ENCODE measurements at places on chromosomes 5 and 9.

- DNase-seq = peak; percentile 2
These were observed 545.2 kb downstream of the CSNK1G3 start for GRCh38 chr5:124056991-124057723.

DNA sequence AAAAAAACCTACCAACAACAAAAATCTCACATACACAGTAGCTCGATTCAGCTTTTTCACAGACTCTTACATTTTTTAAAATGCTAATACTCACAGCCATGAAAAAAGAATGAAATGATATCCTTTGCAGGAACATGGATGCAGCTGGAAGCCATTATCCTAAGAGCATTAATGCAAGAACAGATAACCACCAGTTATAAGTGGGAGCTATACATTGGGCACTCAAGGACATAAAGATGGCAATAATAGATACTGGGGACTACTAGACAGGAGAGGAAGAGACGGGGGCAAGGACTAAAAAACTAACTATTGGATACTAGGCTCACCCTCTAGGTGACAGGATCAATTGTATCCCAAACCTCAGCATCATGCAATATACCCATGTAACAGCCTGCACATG lies 90.3 kb upstream of the CCNH start:
- no peak for DNase-seq

GRCh38 chr5:169423580-169424278 lies 122.8 kb upstream of the SLIT3 start:
- no peak for DNase-seq

DNA sequence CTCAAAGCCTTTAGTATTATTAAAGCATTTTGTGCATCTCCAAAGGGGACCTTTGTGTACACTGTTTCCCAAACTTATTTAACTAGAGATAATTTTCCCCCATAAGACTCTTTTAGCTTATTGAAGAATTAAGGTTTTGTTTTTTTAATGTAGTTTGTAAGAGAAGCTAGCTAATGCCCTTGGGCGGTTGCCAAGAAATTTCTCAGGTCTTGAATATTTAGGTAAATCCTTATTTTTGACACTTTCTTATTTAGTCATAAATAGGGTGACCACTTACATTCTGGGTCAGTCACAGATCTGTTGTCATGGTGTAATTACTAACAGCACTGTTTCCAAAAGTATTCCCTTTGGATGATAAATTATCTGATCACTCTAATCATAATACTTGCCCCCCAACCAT lies 27.2 kb downstream of the TNFAIP8 start:
- no peak for DNase-seq

GRCh38 chr9:127968042-127968441 lies 12.7 kb downstream of the EEIG1 start:
- DNase-seq = no peak

DNA sequence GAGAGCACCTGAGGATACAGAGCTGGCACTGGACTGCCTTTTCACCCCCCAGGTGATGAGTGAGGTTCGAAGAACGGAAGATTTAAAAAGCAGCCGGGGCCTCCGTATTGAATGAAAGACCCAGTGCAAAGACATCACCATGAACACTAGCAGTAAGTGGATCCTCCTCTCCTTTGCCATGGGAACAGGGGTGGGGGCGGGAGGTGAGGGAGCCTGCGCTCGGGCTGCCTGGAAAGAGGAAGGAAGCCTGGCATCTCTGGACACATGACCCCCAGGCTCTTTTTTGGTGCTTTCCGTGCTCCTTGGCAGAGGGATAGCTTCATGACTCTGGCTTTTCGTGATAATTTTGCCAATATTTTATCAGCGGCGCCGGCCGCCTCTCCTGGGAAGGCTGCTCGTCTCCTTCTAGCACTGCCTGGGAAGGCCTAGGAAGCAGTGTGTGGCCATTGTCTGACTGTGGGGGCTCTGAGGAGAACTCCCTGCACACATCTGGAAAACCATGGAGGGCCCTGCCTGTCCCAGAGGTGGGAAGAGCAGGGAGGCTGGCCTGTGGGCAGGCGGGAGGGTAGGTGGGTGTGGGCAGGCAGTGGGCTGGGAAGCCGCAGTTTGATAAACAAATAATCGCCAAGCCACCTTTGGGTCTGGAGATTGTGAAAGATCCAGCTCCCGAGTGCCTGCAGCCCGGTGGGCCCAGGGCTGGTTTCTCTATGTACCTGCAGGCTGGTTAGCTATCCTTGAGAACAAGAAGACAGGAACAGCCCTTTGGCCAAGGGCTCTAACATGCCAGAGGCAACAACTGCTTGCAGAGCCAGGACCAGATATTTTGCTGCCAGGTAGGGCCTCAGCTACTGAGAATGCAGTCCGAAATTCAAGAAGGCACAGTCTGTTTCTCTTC lies 911 bp downstream of the ABLIM3 start:
- DNase-seq = no peak

GRCh38 chr9:117733465-117733864 lies 29.3 kb downstream of the TLR4 start:
- no peak for DNase-seq

- no peak for DNase-seq
These were observed 850.2 kb upstream of the NUDT12 start for GRCh38 chr5:104412649-104413240.

- no peak for DNase-seq
These were observed 94.0 kb downstream of the COL23A1 start for GRCh38 chr5:178496214-178496613.

GRCh38 chr9:18438300-18438925 lies 35.5 kb upstream of the ADAMTSL1 start:
- DNase-seq = no peak

GRCh38 chr9:88280816-88281382 lies 107.3 kb upstream of the SPIN1 start:
- no peak for DNase-seq

DNA sequence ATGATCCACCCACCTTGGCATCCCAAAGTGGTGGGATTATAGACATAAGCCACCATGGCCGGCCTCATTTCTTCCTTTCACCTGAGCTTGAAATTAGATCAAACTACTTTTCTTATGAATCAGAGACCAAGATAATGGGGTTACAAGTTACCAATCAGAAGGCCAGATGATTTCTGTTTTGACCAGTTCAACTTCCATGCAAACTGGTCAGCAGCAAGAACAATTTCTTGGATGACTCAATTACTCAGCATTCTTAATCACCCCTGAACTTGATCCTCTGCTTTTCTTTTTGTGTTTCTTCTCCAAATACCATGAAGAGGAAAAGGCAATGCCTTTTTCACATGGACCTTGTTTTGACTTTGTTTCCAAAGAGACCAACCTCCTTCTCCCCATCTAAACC lies 10.0 kb upstream of the PLIN2 start:
- DNase-seq = no peak

DNA sequence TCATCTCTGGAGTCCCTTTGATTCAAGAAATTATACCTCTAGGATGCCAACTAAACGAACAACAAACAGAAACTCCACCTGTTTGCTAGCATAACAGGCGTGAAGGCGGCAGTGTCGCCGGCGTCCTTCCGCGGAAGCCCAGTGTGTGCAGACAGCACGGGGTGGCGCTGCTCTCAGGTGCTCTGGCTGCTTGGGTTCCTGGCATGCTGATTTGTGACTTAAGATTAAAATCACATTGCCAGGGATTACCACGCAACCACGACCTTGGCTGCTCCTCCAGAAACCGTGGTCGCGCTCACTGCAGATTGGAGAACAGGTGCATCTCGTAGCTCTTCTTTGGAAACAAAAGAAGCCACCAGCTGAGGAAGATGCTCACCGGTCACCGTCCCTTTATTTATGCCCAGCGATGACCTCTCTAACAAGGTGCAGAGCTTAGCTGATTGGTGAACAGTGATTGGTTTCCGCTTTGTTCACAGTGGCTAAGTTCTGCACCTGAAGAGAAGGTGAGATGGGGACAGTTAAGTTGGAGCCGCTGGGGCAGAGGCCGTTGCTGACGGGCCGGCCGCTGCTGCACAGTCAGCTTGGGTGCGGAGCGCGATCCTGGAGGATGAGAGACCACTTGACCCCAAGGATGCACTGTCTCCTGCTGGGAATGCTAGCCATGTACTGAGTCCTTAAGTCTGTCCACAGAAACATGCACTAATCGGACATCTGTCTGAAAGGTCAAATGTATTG lies 232.3 kb downstream of the FANCC start:
- no peak for DNase-seq

GRCh38 chr5:80125962-80126480 lies 90.9 kb downstream of the THBS4 start:
- peak; percentile 47 for DNase-seq

DNA sequence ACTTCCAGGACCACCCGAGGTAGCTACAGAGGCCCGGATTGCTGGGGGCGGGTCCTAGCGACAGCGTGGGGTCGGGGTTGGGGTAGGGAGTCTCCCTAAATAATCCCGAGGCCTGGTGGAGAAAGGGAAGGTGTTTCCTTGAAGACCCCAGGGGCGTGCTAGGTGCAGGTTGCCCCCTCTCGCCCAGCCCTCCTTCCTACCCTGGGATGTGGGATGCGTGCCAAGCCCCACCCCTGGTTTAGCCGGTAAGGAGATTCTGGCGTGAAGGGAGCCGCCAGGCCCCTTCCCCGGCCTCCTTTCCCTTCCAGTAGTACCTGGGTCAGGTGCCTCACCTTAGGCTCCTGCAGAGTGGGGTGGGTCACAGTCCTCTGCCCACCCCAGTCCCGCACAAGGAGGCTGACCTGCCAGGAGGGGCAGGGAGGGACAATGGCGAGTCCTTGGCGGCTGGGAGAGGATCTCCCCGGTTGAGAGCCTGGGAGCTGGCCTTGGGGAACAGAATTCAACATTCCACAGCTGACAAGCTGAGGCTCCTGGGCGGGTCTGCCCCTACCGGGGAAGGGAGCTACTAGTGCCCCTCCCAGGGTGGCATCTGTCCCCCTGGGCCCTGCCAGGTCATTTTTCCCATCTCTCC lies 674 bp downstream of the TSPAN17 start:
- DNase-seq = no peak

DNA sequence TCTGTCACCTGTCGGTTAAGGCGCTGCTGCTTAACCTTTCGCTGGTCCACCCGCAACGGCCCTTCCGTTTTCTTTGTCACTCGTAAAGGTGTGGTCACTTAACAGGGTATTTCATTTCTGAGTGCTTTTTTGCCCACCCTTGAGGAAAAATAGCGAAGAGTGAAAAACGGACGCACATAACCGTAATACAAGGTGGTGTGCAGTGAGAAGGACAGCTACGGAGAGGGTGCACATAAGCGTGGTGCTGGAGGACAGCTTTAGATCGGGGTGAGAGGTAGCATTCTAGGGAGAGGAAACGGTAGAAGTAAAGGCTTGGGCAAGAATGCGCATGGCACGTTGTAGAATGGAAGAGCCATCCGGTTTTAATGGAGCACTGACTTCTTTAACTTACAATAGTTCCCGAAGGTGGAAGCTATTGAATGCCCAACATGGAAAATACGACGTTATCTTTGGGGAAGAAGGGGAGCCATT lies 761 bp downstream of the CCT5 start:
- peak; percentile 41 for DNase-seq

- DNase-seq = no peak
These were observed 22.2 kb downstream of the LIX1 start for GRCh38 chr5:97120195-97120594.

DNA sequence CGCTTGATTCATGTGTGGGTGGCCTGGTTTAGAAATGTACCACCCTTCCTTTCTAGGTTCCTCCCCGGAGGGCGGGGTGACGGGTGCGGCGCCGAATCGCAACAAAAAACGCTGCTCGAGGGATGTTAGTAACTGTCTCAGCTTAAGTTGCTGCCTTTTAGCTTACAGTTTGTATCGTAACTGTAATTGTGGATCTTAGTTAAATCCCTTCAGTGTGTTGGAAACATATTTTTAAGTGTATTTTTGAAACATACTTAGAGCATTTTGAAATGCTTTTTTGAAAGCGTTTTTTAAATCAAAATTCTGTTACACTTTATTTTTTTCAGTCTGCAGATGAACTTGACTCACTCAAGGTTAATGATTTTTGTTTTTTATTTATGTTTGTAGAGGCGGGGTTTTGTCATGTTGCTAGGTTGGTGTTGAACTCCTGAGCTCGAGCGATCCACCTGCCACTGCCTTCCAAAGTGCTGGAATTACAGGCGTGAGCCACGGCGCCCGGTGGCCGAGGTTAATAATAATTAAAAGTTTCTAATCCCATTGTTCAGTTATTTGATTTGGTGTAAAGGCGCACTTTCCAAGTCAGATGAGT lies 997 bp upstream of the CHD1 start:
- DNase-seq = no peak

- DNase-seq = no peak
These were observed 65.3 kb upstream of the RUSC2 start for GRCh38 chr9:35424356-35425352.

GRCh38 chr5:36599986-36600779 lies 6.2 kb upstream of the SLC1A3 start:
- DNase-seq = no peak

GRCh38 chr9:127277099-127277498 lies 12.5 kb downstream of the GARNL3 start:
- DNase-seq = no peak

GRCh38 chr5:127602481-127602880 lies 46.4 kb upstream of the CTXN3 start:
- DNase-seq = no peak

DNA sequence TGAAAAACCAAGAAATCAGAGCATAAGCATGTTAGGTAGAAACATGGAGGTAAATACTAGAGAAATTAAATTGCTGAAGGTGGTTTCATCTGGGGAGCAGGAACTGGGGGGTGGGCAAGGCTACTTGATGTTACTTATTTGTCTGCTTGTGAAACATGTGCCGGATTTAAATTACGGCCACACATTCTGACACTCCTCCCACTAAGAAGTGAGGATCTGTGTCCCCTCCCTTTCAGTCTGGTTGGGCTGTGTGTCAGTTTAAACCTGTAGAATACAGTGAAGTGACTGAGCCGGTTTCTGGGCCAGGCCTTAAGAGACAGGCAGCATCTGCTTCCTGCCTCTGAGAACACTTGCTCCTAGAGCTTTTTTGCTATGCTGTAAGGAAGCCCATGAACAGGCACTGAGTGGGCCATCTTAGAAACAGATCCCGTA lies 2.3 kb upstream of the IARS1 start:
- no peak for DNase-seq

GRCh38 chr5:85614489-85614888 lies 1003.3 kb upstream of the COX7C start:
- no peak for DNase-seq

DNA sequence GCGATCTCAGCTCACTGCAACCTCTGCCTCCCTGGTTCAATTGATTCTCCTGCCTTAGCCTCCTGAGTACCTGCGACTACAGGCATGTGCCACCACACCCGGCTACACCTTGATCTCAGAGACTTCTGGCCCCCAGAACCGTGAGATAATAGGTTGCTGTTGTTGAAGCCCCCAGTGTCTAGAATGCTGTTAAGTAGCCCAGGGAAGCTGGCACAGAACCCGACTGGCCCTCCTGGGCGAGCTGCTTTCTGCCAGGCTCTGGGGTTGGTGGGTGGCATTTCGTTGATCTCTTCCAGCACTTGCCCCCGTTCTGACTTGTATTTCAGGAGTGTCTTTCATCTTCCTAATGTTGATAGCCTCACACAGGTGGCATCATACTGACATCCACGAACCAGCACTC lies 807.1 kb downstream of the CDH9 start:
- no peak for DNase-seq

GRCh38 chr5:135436951-135437418 lies 10.2 kb downstream of the DCANP1 start:
- no peak for DNase-seq

GRCh38 chr9:96178153-96178552 lies 123.8 kb downstream of the HSD17B3 start:
- DNase-seq = no peak

GRCh38 chr9:77177894-77178794 lies 810 bp downstream of the VPS13A start:
- DNase-seq = peak; percentile 65

GRCh38 chr9:120109242-120109641 lies 470.7 kb downstream of the CDK5RAP2 start:
- DNase-seq = no peak

Data from CD4-positive, alpha-beta T cell treated with Interleukin-17A for 1 hour (primary cell).